ENCODE measurements at places on chromosomes 2 and 18.

DNA sequence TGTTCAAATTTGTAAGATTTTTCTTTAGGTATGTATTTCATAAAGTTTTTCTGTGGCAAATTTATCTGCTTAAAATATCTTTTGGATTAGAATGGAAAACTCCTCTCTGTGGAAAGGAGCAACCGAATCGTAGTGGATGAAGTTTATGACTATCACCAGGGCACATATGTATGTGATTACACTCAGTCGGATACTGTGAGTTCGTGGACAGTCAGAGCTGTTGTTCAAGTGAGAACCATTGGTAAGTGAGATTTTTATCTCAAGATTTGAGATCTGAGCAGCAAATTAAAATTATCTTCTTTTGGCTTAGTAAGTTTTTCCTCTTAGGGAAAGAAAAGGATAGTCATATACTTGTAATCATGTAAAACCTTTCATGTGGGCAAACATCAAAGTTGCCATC, 14.2 kb downstream of the IL18RAP start:
- DNase-seq = no peak

DNA sequence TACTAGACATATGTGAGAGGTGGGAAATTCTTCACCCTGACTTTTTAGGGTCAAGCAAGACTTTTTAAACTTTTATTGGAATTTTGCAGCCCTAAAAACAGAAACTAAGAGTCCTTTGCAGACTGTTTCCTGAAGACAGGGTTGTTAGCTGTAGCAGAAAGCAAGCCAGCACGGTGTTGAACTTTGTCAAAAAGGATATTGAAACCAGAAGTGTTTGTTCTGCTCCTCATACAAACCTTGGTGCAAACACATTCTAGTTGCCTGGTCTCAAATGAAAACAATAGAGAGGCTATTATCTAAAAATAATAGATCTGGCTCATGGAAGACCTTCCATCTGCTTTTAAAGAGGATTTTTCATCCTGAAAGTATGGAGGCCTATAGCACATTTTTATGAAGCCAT, 65.8 kb upstream of the IGFBP5 start:
- DNase-seq = no peak

- no peak for DNase-seq
Measured at GRCh38 chr2:9538000-9538507, 17.6 kb downstream of the ADAM17 start.

DNA sequence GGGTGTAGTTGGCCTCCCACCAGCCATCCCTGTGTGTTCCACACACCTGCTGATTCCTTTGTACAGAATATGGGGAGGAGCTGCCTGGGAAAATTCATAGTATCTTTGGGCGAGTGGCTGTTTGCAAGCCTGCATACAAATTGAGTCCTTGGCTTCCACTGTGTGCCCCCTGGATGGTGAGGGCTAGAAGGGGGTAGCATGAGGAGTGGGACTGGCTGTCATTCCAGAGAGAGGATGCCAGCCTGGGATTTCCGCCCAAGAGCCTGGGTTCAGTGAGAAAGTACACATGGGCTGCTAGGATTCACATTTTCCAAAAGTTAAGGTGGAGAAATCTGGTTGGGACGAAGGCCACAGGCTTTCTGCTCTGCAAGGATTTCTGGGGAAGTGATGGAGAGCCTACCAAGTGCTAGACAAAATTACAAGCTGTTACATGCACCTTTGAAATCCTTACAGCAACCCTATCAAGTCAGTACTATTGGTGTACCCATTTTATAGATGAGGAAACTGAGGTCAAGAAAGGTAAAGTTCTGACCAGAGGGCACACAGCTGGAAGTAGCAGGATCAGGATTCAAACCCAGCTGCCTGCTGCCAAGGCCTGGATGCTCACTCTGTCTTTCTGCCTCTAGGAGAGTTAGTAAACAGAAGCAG, 606 bp upstream of the TOGARAM2 start:
- no peak for DNase-seq

- DNase-seq = no peak
Measured at GRCh38 chr2:69226903-69227302, 160.1 kb downstream of the GFPT1 start.

DNA sequence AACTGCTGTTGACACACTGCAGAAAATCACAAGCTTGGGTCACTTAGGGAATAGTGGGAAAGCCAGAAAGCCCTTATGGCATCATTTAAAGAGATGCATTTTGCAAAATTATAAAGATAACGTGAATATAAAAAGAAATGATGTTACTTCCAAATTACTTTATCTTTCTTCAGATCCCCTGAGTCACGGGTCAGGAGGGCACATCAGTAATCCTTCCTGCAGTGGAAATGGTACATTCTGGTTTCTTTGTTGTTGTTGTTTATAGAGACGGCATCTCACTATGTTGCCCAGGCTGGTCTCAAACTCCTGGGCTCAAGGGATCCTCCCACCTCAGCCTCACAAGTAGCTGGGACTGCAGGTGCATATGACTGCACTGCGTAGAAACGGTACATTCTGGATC, 9.8 kb upstream of the EPG5 start:
- DNase-seq = no peak

- no peak for DNase-seq
Measured at GRCh38 chr18:59550174-59550516, 147.1 kb downstream of the CCBE1 start.

- no peak for DNase-seq
Measured at GRCh38 chr18:37304012-37304680, 261.5 kb downstream of the CELF4 start.

GRCh38 chr2:240556553-240557100, 1.2 kb downstream of the ANKMY1 start:
- no peak for DNase-seq

DNA sequence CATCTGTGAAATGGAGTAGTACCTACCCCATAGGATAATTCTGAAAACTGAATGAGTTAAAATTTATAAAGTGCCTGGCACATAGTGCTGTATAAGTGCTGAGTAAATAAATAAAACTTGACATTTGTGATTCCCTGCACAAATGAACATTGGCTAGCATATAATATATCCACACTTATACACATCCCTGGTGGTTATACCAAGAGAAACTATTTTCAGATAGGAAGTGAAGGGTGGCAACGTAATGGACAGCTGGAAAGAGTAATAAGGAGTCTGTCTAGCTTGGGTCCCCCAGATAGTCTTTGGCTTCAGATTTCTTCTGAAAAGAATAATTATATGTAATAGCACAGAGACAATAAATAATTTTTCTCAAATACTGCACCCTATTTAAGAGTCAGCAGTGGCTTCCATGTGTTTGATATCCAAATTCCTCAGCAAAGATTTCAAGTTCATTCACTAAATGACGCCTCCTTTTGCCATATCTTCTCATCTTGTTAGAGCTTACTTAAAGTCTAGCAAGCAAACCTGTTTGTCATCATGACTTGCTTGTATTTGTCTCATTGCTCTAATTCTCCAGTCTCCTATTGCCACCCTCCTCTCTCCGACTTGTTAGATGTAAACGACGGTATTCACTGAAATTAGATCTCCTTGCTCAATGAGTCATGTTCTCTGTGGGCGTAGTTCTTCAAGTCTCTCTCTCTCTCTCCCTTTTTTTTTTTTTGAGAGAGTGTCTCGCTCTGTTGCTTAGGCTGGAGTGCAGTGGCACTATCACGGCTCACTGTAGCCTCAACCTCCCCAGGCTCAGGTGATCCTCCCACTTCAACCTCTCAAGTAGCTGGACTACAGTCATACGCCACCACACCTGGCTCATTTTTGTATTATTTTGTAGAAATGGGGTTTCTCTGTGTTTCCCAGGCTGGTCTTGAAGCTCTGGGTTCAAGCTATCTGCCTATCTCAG, 8.7 kb upstream of the ADGRF3 start:
- DNase-seq = no peak

- peak; percentile 2 for DNase-seq
Measured at GRCh38 chr2:225270861-225271260, 128.6 kb upstream of the NYAP2 start.

- no peak for DNase-seq
Measured at GRCh38 chr2:127577973-127578372, 42.5 kb downstream of the MYO7B start.

DNA sequence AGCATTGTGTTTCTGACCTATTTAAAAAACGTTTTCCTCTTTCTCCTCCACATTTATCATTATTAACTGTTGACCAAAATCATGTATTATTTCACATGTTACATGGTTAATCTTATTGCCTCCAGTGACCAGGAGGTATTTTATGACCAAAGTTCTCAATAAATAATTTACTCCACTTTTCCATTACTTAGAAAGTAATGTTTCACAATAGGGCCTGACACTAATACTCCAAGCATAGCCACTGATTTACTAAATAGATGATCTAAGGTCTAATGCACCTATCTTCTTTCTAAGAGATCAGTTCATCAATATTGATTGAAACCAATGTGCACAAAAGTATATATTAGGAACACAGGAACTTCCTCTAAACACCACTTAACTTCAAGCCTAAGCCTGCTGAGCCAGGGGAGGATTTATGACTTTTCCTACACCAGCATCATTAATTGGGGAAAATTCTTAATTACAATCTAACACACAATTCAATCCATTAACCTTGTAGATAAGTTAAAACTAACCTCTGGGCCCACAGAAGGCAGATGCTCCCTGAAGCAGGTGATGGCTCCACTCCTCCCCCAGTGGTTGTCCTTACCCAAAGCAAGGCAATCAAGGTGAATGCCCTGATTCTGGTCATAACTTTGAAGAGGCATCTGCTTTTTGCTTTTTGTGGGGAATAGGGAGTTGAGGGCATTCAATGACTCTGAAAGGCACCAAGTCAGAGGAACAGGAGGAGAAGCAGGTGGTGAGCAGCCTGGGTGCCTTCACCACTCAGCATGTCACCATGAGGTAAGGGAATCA, 33.9 kb downstream of the RBMS1 start:
- no peak for DNase-seq

DNA sequence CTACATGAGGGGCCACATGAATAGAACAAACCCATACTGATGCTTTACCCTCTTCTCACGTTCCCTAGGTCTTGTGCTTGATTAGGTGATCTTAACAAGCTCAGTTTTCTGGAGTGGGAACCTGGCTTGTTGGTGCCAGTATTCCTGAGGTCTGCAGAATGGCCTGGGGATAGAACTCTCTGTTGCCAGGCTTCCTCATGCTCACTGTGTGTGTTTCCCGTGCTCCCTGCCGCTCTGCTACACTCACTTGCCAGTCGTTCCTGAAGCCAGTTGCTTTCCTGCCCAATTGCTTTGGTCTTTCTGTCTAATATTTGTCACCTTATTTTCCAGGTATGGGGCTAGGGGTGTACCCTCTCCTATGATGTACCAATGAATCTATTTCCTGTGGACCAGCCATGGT, 2111.5 kb upstream of the PIK3C3 start:
- DNase-seq = no peak

DNA sequence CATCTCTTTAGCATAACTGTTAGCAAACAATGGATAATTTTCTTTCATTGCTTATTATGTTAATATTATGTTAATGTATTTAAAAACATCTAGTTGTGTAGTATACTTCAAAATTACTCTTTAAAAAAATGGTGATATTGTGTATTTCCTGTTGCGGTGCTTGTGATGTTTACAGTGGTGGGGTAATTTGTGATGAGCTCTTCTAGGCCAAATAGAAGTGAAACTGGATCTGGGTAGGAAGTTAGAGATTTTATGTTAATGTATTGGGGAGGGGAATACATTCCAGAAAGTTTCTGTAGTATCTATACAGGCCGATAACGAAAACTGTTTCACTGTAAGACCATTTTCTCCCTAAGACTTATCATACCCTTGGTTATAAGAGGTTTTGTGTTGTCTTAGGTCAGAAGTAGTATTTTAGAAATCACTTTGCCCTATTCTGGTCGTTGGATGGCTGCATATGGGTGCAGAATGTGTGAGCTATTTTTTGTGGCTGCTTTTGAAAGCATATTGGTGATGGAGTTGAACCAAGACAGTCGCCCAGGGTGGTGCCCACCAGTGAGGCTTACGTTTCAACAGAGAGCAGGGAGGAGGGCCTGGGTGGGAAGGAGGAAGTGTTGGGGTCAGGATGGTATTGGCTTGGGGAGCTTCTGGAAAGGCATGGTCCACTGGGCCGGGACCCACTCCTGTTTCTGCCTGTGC, 5.8 kb downstream of the TSHZ1 start:
- DNase-seq = no peak

GRCh38 chr2:77268626-77269025, 253.6 kb downstream of the LRRTM4 start:
- no peak for DNase-seq

- DNase-seq = no peak
Measured at GRCh38 chr18:57249883-57250282, 102.5 kb upstream of the ST8SIA3 start.

DNA sequence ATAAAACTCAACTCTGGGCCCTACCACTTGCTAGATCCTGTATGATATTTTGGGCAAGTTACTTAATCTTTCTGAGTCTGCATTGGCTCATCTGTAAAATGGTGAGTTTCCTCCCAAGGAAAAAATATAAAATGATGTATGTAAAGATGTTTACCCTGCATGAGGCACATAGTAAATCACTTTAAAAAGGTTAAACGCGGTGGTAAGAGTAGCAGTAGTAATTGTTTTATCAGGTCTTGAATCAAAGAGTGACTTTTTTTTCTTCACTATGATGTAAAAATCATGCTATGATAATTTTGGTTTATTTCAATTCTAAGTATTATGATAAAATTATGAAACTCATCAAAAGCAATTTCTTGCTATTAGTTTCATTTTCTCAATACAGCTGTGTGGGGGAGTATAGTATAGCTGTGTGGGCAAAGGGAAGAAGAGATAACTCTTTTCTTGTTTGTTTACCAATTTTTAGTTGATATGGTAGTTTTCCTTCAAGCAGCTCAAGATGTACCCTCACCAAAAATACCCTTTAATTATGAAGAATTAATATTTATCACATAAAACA, 10.7 kb downstream of the ARHGAP15 start:
- DNase-seq = no peak

DNA sequence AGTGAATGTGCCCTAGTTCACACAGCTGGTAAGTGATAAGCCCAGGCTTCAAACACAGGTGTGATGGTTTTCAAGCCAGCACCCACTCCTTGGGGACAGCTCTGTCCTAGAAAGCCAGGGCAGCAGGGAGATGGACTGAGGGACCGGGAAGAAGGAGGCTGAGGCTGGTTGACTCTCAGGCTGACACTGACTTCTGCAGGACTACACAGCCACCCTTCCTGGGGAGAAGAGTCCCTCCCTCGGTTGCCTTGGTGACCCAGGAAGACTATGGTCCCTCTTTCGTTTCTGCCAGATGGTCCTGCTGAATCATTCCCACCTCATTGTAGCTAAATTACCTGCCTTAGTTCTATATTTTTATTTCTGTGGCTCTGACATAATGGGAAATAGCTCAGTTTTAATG, 11.3 kb upstream of the FSHR start:
- DNase-seq = no peak

DNA sequence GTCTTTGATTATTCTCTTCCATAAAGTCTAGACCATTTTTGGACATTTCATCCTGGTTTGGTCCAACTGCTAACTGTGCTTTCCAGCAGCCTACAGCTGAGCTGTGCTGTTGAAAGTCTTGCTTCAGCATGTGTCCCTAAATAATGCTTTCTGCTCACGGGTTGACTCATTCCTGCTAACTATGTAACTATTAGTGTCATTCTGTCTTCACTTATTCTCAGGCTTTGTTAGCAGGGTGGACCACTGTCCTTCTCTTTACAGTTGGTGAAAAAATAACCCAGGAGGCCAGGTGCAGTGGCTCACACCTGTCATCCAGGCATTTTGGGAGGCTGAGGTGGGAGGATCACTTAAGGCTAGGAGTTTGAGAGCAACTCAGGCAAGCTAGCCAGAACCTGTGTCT, 8.9 kb downstream of the ADAM23 start:
- no peak for DNase-seq

GRCh38 chr2:192885569-192886160, 690.9 kb upstream of the TMEFF2 start:
- peak; percentile 74 for DNase-seq

Data from NCI-H1417 (cell line).